ENCODE measurements at places on chromosomes 11 and 22.
A peak's percentile ranks its signal among the peaks of the same experiment; 100 is the strongest.

DNA sequence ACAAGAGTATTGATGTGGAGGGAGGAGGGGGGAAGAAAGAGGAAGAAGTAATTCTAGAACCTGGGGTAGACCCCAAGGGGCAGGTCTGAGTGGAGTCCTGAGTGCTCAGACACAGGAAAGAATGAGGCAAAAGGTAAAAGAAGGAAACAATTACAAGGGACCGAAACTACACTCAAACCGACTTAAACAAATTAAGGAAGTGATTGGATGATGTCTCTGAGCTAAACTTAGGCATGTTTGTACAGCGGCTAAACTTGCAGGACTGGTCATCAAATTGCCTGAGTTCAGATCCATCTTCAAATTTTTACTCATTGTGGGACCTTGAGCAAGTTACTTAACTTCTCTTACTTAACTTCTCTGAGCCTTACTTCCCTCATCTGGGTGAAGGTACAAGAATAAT is 86.3 kb upstream of the LRRC55 start:
- no peak for DNase-seq

DNA sequence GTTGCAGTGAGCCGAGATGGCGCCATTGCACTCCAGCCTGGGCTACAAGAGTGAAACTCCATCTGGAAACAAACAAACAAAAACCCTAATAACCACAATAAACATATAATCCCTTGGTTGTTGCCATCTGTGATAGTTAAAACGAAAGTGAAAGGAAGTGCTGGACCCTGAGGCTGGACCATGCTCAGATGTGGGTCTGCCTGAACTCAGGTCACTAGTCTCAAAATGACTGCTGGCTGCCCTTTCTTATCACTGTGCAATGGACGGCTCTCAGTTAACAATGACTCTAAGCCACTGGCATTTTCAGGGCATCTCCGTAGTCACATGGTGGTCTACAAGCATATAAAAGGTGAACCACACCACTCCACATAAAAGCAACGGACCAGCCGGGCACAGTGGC is 48.2 kb upstream of the FTH1 start:
- no peak for DNase-seq

DNA sequence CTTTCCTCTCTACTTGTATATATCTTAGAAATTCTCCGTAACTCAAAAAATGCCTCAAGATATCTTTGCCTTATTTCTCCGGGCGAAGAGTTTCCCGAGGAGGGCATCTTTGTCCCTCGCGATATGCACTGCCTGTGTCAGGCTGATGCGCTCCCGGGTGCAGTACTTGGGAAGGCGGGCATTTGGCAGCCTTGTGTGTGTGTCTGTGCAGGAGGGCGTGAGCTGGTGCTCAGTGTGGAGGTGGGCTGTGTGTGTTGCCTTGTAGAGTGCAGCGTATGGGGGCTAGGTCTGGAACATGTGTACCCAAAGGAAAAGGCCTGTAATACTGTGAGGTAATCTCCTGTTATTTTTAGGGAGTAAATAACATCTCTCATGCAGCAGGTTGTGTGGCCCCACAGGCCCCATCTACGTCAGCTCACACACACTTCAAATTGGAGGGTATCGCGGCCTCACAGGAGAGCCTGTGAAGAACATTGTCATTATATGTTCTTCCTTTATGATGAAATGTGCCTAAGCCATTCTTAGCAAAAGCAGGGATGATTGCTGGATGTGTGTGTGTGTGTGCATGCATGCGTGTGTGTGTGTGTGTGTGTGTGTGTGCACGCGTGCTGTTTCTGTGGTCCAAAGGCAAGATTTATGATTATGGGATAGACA is 77.5 kb downstream of the KCNJ1 start:
- no peak for DNase-seq

DNA sequence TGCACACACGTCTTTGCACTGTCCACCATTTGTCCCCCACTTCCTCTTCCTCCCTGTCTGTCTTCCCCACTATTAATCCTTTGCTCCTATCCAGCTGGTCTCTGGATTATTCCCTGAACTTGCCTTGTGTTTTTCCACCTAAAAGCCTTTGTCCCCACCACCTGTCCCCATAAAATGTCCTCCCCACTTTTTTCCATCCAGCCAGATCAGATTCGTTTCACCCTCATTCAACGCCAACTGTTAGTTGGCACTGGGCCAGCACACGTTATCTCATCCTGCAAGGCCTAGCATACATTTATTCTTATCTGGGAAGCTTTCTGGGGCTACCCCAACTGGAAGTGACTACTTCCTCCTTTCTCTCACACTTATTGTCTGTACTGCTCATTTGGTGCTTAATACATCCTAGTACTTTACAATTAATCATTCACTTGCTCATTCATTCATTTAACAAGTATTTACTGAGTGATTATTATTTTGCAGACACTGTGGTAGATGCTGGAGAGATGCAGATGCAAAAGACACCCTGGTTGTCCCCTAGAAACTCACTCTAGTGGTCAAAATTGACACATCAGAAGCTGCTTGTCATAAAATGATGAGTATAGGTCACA is 96.2 kb downstream of the RASSF10 start:
- DNase-seq = no peak

- no peak for DNase-seq
Observed at GRCh38 chr11:12856338-12856737, 152.8 kb upstream of the RASSF10 start.

DNA sequence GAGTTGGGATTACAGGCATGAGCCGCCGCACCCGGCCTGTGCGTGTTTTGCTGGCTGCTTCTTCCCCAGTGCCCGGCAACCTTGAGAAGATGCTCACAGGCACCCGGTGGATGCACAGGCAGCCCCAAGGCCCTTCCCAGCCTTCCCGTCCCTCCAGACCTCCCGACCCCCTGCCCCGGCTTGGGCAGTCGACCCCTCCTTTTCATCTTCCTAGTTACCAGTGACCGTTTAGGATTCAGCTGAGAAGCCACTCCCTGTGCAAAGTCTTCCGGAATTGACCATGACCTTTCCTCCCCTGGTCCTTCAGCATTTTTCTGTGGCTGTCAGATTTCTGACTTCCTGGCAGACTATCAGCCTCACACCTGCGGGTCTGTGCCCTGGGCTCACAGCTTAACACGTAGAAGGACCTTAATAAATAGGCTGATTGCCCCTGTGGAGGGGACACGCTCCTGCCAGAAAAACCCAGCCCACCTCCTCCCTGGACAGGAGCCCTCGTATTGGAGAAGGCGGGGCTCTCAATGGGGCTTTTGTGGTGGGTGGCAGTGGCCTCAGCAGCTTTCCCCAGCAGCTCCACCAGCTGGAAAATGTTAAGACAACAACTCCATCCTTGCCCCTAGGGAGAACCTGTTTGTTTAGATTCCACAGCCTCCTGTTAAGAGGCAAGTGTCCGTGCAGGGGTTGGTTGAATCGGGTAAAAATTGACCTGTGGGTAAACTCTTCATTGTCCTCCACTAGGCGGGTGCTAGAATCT is 10.4 kb upstream of the ANO1 start:
- peak; percentile 26 for DNase-seq

GRCh38 chr22:36997746-36998145 is 21.5 kb downstream of the TST start:
- DNase-seq = no peak

DNA sequence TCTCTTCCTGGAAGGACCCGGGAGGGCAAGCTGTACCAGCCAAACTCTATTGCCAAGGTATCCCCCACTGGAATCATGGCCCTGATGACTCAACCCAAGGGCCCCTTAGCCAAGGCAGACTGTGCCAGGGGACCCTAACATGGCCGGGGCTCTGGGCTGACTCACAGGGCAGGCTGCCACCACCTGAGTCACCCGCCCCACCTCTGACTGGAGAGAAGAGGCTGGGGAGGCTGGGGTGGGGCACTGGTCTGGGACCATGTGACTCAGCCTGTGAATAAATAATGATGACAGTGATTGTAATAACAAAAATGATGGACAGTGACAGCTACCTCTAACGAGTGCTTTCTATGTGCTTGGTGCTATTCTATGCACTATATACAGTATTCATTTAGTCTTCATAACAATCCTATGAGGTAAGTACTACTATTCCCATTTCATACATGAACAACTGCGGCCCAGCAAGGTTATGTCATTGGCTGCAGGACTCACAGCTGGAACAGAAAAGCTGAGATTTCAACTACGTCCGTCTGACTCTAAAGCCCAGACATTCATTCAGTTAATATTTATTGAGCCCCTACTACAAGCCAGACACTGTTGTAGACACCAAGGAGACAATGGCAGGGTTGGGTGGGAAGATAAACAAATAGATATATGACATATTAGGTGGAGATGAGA is 84.2 kb downstream of the FBXO7 start:
- DNase-seq = no peak

DNA sequence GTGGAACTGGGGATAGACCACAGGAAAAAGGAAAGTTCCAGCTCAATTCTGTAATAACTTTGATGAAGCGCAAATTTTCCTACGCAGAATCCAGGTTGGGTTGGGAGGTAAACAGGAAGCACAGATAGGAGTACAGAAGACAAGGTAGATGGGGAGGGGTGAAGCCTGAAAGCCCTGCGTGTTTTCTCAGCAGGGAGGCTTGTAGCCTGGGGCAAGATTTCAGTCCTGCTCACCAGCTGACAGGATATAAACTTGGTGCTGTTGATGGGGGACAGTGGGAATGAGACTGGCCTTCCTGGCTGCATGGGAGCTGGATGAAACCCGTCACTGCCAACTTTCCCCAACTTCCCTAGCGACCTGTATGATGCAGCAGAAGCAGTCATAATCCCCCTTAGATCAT is 114.9 kb downstream of the ARHGAP32 start:
- no peak for DNase-seq

DNA sequence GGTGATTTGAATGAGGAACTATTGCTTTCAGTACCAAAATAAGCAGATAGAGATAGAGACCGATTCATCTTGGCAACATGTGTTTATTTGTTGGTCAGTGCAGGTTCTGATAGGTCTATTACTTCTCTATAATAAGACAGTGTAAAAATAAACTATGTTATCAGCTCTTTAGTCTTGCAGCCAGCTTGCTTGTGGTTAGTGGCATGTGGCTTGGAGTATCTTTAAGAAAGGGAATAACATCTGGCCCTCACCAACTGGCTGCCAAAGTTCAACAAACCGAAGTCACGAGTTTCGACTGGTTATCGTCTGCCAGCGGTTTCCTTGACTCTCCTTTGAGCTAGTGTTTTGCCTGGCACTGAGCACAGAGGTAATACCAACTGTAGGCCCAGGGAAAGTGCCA is 71.8 kb downstream of the CTTN start:
- DNase-seq = no peak

DNA sequence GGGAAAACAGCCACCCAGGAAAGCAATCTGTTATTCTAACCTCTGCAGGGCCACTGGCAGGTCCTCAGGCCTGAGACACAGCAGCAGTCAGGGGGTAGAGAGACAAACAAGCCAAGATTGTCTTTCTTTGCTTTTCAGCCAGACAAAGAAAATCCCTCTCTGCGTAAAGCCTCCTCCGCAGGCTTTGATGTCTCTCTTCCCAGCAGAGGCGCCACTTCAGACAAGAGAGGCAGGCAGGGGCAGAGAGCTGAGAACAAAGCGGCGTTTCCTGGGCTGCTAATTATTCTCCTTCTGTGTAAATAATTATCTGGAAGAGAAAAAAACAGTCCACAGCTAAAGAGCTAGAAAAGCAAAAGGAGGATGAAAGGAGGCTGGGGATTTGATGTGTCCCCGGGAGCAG is 102.7 kb upstream of the SEZ6L start:
- no peak for DNase-seq

DNA sequence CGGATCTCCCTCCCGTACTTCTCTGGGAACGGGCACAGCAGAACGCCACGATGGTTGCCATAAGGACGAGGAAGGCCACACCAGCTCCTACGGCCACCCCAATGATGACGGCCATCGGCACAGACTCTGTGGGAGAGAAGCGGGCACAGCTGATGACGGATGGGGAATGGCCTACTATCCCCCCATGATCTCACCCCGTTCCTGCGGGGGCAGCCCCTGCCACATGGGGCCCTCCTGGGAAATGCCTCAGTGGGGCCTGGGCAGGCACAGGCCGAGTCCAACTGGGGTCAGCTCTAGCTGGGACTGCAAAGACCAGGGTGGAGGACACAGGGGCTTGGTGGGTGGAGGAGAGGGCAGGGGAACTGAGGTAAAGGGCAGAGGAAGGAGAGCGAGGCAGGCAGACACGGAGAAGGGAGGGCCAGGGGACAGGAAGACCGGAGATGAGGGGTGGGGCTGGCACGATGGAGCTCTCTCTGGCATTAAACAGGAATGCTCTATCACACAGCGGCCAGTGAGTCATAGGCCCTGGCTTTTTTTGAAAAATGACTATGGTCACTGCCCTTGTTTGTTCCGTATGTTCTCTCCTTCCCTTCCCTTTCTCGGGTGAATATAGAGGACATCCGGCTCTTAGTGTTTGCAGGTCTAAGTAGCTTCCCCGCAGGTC is 76.0 kb downstream of the ST3GAL4 start:
- DNase-seq = no peak

DNA sequence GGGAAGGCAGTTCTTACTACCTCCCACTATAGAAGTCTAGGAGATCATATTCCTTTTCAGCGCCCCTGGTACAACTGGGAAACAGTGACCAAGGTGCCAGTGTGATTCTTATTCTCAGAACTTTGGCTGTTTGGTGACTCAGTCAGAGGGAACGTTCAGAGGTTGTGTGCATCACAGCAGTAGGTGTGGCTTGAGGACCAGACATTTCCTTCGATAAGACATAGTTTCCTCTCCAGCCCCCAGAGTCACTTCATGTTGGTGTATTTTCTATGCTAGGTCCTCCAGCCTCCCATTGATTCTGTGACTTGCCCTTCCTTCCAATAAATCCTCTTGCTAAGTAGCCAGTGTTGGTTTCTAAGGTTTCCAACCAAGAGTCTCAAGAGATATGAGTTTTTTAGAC is 171.9 kb upstream of the MPPED2 start:
- DNase-seq = no peak

GRCh38 chr11:65096926-65097325 is 912 bp downstream of the VPS51 start:
- DNase-seq = no peak

DNA sequence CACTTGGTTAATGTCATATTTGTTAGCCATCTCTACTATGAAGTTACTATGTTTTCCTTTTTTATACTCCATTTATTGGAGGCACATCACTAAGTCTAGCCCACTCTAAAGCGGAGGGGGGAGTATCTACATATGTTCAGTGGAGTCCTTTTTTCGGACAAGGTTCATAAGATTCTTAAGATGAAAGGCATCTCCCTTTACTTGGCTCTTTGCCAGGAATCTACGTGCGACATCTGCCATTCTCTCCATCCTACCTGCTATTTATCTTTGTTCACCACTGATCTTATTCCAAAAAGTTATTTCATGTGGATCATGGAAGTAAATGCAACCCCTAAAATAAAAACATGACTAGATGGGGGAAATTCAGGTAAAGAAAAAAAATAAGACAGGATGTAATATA is 77.4 kb upstream of the YWHAH start:
- no peak for DNase-seq

Measured in activated CD8-positive, alpha-beta memory T cell treated with anti-CD3 and anti-CD28 coated beads, Interleukin-2, amount 50 U/mL, for 48 hours (primary cell).